ENCODE measurements at places on chromosomes 13 and 19.

- no peak for DNase-seq
These were observed 209.7 kb downstream of the LACC1 start for GRCh38 chr13:44089452-44089851.

DNA sequence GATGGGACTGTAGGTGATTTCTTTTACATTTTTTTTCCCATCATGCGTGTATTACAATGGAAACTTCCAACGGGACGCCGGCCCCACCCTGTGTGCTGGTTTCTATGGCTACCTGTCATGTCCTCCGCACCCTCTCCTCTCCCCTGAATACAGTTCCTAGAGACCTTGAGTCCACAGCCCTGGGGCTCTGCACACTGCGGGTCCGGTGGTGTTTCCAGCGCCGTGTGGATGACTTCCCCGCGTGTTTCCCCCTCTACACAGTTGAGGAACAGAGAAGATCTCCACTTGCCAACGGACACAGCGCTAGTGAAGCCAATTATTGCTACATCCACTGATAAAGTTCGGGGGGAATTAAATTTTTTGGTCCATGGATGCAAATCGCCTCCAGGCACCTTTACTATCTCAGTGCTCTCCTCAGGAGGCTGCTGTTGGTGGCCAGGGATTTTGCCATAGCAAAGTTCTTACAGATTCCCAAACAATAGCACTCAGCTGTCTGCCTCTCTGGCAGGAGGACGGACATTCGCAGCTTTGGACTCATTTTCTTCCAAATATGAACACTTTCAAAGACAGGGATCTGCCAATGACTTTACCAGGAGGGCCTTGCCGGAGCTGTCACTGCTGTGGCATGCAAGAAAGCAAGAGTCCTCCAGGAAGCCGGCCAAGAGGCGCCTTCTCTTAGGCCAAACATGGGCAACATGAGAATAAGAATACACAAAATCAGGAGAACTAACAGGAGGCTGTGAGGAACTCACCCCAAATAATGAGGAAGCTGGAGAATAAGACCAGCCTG is 39.3 kb upstream of the GAS6 start:
- DNase-seq = no peak

DNA sequence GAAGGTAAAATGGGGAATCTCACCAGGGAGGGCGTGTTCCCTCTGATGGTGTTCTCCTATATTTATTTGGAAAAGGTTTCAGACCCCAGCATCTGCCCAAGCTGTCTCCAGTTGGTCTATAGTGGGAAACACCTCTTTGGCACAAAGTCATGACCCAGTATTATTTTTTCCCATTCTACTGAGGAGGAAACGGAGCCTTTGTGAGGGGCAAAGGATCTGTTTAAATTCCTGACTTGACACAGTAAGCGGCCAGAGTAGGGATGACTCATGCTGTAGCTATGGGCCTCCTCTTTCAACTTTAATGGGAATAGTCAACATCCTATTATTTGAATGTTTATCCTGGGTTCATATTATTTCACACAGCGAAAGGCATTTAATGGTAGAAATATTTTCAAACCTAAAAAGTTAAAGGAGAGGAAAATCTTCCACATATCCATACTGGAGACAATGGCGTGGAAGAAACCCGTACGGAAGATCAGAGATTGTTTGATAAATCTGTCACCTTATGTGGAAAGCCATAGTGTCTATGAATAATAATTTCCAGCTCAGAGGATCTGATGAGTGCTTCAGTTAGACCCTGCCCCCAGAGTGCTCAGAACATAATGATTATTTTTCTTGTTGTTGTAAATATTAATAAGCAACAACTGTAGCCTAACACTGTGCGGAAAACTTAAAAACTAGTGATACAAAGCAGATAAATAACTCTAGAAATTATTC is 126.0 kb downstream of the FOXO1 start:
- DNase-seq = no peak

DNA sequence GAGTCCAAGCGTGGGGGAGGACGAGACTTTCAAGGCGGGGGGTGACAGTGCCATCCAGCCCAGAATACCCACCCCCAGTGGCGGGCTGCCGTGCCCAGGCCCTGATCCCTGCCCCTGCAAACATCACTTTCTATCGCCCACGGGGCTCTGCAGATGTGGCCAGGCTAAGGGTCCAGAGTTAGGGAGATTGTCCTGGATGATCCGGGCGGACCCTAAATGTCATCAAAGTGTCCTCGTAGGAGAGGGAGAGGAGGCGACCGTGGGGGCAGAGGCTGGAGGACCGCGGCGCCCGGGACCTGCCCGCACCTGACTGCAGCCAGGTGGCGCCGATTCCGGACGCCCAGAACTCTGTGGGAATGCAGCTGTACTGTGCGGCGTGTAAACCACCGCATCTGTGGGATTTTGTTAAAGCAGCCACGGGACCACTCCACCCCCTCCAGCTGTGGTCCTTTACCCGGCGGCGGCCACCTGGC is 32.4 kb downstream of the GJA3 start:
- no peak for DNase-seq

GRCh38 chr19:6767081-6767356 is 216 bp downstream of the SH2D3A start:
- no peak for DNase-seq

- no peak for DNase-seq
These were observed 20.0 kb downstream of the PEX11G start for GRCh38 chr19:7468840-7469239.

- DNase-seq = no peak
These were observed 46.3 kb upstream of the CEACAM21 start for GRCh38 chr19:41529484-41530183.

DNA sequence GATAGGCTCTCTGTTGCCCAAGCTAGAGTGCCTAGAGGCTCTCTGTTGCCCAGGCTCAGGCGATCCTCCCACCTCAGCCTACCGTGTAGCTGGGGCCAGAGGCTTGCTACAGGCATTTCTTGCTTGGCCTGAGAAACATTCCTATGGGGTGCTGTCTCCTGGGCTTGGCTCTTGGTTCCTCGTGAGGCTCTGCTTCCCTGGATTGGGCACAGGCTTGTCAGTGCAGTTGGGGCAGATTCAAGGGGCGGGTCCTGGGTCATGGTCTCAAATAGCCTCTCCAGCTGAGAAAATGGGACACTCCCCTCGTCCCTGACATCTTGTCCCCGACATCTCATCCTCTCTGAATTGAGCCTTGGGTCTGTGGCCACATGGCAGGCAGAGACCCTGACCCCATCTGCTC is 4.9 kb downstream of the TSSK6 start:
- DNase-seq = no peak

DNA sequence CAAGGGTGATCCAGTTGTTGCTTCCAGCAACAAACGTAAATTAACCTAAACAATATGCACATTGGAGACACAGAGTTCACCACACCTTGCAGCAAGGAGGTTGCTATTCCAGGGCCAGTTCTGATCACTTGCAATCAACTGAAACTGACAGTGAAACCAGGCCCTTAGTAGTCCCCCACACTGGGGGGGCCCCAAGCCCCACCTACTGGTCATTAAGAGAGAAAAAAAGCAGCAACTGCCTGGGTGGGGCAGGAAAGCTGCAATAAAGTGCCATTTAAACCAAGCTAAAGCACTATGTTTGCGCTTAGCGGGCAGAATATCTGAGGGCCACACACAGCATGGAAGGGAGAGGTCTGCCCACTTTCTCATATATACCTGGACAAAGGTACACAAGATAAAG is 51.5 kb downstream of the ATP7B start:
- DNase-seq = no peak

DNA sequence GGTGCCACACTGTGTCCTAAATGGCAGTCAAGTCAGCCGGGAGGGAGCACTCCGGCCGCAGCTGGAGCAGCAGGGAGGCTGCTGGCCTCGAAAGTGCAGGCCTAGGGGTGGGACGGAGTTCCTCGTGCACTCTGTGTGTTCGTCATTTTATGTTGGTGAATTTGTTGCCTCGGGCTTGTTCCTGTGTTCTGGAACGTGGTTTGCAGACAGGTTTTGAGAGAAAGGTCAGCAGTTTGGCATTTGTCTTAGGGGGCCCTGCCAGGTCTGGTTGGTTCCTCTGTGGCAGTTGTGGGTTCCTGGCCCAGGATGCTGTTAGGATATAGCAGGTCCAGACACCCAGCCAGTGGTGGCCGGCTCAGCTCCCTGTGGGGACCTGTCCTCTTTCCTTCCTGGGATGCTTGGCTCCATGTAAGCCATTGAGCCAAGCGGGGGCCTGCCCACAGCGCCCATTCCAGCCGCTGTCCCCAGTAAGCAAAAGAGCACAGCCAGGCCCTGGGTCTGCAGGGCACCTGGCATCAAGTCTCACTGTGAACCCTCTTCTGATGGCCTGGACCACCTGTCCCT is 30.0 kb downstream of the MPHOSPH8 start:
- DNase-seq = no peak

DNA sequence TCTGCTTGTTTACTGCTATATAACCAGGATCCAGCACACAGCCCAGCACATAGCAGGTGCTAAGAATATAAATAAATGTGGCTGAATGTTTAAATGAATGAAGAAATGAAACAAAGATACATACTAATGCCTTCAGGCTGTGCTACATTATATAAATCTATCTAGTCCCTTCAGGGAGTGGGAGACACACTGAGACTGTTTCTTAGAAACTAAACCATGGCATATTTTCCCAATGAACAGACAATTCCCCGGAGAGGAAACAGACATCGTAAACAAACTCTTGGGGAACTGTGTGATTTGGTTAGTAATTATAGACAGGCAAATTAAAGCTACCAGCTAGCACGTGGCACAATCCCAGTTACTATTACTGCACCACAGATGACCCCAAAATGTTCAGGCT is 9.7 kb upstream of the FEM1A start:
- no peak for DNase-seq

DNA sequence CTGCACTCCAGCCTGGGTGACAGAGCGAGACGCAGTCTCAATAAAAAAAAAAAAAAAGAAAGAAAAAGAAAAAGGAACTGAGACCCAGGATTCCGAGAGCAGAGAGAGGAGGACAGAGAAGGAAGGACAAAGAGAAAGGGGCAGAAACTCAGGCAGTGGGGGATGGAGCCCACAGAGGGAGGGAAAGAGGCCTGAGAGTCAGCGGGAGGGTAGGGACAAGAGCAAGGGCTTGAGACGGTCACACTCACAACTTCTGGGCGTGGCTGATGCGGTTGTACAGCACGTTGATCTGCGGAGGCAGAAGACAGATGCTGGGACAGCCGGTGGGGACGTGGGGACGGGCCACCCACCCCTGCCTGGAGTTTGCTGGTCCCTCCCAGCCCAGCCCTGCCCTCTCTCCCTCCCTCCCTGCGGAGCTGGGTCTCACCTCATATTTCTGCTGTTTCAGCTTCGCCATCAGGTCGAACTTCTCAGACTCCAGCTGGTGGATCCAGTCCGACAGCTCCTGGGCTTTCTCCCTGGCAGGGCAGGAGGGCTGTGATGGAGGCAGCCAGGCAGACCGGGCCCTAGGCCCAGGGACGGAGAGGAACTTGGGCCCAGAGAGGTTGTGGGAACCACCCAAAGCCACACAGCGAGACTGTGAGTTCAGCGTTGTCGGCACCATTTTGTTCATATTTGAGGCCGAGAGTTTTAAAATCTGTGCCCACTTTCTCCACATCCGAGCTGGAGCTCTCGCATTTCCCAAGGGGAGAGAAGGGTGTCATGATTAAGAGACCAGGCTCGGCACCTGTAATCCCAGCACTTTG is 15.2 kb downstream of the TNNT1 start:
- DNase-seq = no peak

DNA sequence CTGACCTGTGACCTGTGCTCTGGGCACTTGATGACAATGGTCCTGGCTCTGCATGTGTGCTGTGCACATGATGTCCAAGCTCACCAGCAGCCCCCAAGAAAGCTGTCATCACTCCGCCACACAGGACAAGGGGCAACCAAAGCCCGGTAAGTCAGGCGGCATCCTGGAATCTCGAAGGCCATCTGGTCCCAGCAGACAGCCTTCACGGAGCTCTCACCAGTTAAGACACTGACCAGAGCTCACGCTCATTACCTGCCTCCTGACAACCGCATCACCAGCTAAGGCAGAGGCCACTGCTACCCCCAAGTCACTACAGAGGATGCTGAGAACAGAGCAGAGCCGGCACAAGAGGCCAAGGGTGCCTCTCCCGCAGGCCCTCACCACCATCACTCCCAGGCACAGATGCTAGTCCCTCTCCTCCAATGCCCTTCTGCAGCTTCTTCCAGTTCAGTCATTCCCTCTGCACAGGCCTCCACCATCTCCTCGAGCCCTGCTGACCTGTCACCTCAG is 10.6 kb downstream of the PPP6R1 start:
- no peak for DNase-seq

DNA sequence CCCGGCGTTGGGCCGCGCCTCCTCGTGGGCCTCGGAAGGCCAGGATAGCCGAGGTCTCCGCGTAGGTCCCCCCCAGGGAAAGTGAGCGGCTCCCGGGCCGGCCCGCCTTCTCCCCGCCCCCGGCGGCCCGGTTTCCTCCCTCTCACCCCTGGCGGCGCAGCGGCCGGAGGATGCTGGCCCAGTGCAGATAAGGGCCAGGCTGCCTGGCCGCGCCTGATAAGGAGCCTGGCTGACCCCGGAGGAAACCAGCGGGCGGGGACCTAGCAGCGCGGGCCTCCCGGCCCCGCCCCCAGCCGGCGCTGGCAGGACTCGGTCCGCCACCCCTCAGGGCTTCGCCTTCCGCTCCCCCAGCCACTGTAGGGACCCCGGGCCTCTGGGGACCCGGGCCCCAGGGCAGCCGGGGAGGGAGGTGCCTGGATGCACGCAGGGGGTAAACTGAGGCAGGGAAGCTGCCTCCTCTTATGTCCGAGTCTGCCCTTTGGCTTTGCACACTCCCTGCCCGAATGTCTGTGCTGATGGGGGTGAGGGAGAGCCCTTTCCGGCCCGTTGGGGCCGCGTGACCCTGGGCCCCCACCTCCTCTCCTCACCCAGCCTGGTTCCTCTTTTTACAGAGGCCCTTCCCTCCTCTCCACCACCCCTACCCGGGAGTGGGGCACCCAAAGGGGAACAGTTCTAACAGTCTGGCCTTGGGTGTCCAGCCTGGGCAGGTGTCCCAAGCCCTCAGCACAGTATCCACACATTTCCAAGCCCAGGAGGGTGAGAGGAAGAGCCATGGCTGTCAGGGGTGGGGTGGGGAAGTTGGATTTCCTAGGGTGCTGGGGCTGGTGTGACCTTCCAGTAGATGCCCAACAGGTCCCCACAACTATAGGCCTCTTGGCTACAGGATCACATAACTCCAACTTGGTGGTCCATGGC is at the start of gene LYL1:
LYL1 (minus strand) TSS at position 193 of the 915 bp plus-strand sequence. CDS start 1,687 bp downstream, outside the sequence.
- DNase-seq = no peak

- DNase-seq = no peak
These were observed 5.0 kb downstream of the NOVA2 start for GRCh38 chr19:45968626-45969025.

- no peak for DNase-seq
These were observed 263.9 kb downstream of the MZT1 start for GRCh38 chr13:72463561-72463960.

DNA sequence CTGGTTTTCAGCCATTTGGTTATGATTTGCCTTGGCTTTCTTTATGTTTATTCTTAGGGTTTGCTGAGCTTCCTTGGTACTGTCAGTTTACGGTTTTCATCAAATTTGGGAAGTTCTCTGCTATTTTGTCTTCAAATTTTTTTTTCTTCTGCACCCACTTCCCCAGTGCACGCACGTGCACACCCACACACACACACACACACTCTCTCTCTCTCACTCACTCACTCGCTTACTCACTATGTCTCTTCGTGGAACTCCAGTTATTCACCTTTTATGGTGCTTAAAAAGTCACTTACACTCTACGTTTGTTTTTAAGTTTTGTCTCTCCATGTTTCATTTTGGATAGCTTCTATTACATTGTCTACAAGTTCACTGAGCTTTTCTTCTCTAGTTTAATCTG is 7.1 kb downstream of the AKAP11 start:
- no peak for DNase-seq

- DNase-seq = no peak
These were observed 786.0 kb upstream of the KLHL1 start for GRCh38 chr13:70894258-70894657.

Data from stimulated activated effector memory CD8-positive, alpha-beta T cell treated with anti-CD3 and anti-CD28 coated beads, Interleukin-12 subunit alpha, Interleukin-12 subunit beta, amount 100 ng/mL, for 72 hours (primary cell).